ENCODE measurements at places on chromosomes 3 and 15.

DNA sequence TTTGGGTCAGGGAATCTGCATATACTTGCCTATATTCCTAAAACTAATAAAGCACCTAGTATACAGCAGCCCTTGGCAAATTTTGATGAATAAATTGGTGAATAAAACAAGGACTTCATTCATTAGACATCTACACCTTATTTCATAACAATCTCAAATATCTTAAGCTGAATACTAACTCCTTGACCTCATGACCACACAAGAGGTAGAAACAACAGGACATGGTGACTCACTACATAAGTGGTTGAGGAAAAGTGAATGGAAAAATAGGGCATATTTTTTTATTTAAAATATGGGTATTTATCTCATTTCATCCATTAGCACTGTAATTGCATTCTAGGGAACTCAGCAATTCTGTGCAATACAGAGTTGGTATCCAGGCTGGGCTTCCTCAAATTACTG, 7.8 kb upstream of the STAC start:
- DNase-seq: no peak

DNA sequence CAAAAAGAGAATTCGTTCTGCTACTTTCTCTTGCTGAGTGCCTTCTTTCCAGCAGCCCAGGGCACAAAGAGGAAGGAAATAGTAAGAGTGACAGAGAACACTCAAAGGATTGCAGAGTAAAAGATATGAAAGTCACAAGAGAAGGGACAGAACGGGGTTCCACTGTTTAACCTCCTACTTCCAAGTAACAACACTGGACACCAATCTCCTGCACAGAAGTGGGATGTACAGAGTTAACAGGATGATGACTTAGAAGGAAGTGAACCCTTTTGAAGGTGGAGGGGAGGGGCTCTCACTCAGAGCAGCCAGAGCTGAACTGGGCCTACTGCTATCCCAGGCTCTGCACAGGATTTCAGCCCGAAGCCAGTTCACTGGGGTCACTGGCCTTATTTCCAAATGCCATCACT, 130.1 kb upstream of the PRICKLE2 start:
- no peak for DNase-seq

- DNase-seq: no peak
These were observed 19.9 kb downstream of the TATDN2 start for GRCh38 chr3:10268116-10268515.

DNA sequence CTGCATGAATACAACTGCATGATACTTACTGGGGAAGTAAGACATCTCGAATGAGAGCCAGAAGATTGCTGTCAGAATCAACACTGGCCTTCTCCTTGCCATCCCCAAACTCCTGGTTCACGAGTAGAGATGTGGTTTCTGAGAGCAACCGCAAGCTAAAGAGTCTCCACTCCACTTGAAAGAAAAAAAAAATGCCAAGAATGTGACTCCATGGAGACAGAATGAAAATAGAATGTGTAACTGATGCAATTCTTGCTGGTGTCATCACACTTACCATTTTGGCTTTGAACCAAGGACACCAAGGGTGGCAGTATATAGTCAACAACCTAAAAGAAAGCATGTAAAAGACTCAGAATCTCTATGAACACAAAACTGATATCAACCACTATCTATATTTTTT, 280.4 kb downstream of the ULK4 start:
- no peak for DNase-seq

DNA sequence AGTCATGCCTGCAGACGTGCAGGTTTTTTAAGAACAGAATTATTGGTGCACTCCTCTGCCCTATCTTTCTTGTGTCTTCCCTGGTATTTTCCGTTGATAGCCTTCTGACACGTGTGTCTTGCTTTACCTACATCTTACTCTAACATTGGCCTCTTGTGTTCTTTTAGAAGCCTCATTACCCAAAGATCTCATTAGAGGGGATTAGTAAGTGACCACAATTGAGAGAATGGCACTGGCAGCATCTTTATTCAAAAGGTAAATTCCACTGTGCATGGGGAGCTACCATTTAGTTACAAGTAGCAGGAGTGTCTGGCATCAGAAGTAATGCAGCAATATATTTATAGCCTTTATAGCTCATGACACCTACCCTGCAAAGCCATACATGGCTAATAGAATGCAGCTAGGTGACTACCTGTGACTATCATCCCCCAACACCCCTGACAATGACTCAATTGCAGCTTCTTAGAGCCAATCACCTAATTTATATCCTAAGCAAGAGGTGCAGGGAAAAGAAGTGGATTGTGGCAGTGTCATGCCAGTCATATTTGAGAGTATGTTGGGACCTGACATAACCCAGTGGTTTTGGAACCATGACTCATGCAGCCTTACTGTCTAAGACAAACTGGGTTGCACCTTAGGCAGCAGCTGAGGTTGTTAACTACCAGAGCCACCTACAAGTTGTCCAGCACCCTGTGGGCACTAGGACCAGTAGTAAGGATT, 164.8 kb downstream of the GRM7 start:
- no peak for DNase-seq

GRCh38 chr3:150238048-150238802, 169.9 kb upstream of the TSC22D2 start:
- DNase-seq: no peak

DNA sequence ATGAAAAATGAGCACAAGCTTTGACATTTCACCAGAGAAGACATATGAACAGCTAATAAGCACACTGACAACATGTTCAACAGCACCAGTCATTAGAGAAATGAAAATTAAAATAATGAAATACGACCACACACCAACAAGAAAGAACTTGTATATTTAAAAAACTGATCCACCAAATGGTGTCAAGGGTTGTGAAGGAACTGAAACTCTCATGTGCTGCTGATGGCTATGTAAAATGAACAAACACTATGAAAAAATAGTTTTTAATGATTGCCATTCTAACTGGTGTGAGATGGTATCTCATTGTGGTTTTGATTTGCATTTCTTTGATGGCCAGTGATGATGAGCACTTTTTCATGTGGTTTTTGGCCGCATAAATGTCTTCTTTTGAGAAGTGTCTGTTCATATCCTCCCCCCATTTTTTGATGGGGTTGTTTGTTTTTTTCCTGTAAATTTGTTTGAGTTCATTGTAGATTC, 193.8 kb downstream of the SCAPER start:
- no peak for DNase-seq

DNA sequence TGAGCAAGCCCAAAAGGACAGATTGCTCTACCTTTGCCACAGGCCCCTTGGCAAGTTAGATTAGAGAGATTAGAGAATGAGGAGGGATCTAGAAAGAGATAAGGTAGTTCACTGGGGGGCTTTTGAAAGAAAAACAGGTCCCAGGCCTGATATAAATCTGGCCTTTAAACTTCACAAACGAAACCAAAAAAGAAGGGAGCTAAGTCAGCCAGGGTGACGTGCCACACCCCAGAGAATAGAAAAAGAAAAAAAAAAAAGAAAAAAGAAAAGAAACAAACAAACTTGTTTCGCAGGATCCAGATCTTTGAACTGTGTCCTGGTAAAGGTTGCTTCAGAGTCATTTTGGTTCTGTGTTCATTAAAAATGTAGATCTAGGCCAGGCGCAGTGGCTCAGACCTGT, 3.6 kb downstream of the KAT2B start:
- no peak for DNase-seq

DNA sequence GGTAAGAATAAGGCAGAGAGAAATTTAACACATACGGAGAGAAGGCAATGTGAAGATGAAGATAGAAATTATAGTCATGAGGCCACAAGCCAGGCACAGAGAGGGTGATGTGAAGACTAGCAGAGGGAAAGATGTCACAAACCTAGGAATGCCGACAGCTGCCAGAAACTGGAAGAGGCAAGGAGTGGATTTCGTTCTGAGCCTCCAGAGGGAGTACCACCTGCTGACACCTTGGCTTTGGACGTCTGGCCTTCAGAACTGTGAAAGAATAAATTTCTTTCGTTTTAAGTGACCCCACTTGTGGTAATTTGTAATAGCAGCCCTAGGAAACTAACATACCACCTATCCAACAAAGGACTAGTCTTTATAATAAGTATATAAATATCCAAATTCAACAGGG, 5.0 kb upstream of the SGO1 start:
- peak; percentile 33 for DNase-seq

GRCh38 chr3:169387751-169388696, 275.5 kb downstream of the MECOM start:
- DNase-seq: no peak

GRCh38 chr15:57398336-57398735, 22.0 kb downstream of the CGNL1 start:
- DNase-seq: no peak

DNA sequence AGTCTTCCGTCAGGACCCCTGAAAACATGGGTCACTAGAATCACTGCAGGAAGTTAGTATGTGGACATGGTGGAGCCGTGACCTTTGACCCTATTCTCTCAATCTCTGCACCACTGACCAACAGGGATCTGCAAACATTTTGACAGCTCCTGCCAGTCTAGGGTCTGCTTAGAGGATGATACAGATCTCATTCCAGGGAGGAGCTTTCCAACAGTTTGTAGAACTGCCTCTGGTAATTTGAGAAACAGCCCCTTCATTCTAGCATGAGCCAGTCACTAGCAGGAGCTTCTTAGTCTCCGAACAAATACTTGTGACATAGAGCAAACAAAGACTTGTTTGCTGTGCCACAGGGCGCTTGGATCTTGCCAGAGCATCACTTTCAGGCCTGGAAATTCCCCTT, 270.3 kb upstream of the CFAP20DC start:
- no peak for DNase-seq

GRCh38 chr15:45454814-45455213, 67.7 kb downstream of the SLC30A4 start:
- DNase-seq: no peak

DNA sequence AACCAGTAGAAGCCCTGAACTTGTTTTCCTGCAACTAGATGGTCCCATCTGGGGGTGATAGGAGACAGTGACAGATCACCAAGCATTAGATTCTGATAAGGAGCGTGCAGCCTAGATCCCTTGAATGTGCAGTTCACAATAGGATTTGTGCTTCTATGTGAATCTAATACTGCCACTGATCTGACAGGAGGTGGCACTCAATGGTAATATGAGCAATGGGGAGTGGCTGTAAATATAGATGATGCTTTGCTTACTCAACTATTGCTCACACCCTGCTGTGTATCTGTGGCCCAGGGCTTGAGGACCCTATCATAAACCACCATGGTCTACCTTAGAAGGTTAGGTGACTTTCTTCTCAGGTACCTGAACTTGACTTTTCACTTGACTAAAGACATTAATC, 417.1 kb upstream of the ARHGEF26 start:
- DNase-seq: no peak

- no peak for DNase-seq
These were observed 231.8 kb downstream of the RBMS3 start for GRCh38 chr3:29512641-29513040.

- peak; percentile 97 for DNase-seq
These were observed 642 bp downstream of the ZBTB11 start for GRCh38 chr3:101676216-101676764.

DNA sequence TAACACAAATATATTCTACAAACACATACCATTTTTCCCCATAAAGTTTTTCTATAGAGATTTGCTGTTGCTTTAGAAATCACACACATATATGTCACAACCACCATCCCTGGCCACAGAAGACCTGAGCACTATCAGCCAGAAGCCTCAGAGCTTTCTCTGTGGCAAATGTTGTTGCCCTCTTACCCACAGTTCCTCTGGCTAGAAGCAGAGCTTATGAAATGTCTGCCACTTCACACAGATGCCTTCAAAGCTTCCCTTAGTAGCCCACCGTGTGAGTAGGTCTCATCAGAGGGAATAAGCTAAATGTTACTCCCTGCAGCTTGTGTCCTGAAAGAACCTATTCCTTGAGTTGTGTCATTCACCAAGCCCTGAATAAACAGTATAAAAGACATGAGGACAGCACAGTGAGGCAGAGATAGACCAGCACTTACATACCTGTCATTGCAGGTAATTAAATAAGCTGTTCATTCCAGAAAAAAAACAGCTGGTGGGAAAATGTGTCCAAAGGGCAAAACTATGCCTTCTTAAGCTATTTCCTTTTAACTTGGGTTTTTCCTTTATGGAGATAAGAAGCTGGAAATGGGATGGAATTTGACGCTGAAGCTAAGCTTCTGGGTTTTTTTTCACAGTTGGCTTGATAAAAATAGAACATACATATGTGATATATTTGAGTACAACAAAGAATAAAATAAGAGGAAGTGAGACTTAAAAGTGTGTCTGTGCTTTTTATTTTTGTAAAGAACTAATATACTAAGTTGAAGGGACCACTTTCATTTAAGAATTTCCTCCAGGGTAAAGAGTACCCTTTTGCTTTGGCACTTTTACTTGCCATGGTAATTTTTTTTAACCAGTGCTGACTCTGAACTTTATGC, 391.4 kb downstream of the KCNH8 start:
- no peak for DNase-seq

GRCh38 chr3:114207768-114208167, 28.9 kb upstream of the DRD3 start:
- DNase-seq: no peak

- DNase-seq: no peak
These were observed 8.8 kb upstream of the ANKDD1A start for GRCh38 chr15:64902863-64903262.

- no peak for DNase-seq
These were observed 68.1 kb downstream of the EOMES start for GRCh38 chr3:27653803-27654558.

- no peak for DNase-seq
These were observed 166.7 kb upstream of the PRICKLE2 start for GRCh38 chr3:64392001-64392400.

GRCh38 chr3:13863965-13864595, 15.8 kb downstream of the WNT7A start:
- no peak for DNase-seq

DNA sequence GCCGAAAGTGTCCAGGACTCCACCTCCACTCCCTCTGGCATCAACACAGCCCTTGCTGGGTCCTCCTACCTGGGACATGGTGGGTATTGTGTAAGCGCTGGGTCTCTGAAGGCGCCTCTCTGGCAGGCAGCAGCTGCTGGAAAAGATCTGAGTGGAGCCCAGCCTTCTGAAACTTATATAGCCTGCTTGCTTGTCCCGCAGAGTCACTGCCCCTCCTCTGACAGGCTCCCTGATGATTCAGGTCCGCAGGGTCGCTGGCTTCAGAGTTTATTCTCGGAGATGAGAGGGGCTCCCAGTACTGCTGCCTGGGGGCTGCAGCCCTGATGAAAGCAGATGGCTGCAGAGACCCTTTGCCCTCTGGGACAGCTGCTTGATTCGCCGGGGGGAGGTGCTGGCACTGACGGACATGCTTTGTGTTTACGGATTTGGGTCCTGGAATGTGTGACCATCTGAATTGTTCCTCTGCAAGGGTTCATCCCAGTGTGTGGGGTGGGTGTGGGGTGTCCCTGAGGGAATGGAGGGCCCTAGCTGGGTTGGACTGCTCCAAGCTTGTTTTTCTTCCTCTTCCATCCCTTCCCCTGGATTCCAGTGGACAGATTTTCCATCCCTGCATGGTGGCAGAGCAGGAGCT, at the start of gene MUSTN1:
TSS of gene MUSTN1 (minus strand) at position 149 of the 631 bp plus-strand sequence. CDS start at position 78, 71 bp downstream.
- no peak for DNase-seq

GRCh38 chr15:88882785-88883184, 12.6 kb downstream of the HAPLN3 start:
- DNase-seq: no peak

- no peak for DNase-seq
These were observed 475.4 kb downstream of the AGBL1 start for GRCh38 chr15:86555098-86555497.

GRCh38 chr3:123961508-123961856, 453 bp upstream of the CCDC14 start:
- no peak for DNase-seq
